ENCODE measurements at places on chromosomes 3 and 15.

- no peak for DNase-seq
Measured at GRCh38 chr3:57169108-57169507, 4.0 kb upstream of the IL17RD start.

- DNase-seq, result no peak
Measured at GRCh38 chr3:78337801-78338211, 1297.9 kb downstream of the ROBO2 start.

DNA sequence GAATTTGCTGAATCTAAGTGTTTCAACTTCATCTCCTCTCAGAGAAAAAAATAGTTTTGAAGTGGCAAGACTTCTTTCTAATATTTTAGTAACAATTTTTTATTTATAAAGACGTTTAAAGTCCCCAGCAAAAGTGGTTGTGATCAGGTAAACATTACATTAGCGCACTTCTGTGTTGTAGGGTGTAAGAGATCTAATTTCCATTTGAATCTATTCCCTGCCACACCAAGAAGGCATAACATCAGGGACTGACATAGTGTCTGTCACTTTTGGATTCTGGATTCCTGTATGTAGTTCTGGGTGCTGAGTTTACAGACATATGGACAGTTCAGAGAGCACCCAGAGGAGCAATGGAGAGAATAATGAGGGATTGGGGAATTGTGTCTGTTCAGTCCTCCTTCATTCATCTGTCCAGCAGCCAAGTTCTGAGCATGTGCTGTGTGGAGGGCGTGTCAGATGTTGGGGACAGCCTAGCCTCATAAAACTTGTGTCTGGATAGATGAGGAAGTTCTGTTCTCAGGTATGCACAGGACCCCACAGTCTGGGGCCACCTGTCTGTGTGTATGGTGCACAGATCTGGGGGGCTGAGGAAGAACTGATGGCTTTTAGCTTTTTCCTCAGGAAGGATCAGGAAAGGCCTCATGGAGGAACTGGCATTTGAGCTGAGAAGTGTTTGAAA is 65.6 kb downstream of the MAP2K5 start:
- DNase-seq, result no peak

DNA sequence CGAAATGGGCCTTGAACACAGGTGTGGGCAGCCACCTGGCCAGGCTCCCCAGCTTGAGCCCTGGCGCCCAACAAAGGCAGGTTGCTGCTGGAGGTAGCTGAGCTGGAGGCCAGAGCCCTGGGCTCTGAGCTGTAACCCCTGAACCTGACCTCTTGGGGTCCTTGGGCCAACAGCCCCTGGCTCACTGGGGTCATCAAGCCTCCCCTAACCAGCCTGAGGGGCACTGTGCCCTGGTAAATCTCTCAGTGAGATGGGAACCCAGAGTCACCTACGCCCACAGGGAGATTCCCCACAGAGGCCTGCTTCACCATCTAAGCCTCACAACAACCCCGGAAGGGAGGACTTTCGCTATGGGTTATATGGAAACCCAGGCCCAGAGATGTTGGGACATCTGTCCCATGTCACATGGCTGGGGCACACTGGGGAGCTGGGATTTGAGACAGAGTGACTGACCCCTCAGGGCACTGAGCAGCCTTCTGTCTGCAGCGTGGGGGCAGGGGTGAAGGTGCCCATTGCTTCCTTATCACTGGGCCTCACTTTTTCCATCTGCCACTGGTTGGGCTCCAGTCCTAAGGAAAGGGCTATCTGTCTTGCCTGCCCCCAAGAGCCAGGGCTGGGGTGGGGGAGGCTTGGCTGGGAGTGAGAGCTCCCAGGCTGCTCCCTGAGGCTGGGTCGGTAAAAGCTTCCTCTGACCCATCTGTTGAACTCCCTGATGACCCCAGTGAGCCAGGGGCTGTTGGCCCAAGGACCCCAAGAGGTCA is 59.1 kb downstream of the IQSEC1 start:
- DNase-seq, result no peak

DNA sequence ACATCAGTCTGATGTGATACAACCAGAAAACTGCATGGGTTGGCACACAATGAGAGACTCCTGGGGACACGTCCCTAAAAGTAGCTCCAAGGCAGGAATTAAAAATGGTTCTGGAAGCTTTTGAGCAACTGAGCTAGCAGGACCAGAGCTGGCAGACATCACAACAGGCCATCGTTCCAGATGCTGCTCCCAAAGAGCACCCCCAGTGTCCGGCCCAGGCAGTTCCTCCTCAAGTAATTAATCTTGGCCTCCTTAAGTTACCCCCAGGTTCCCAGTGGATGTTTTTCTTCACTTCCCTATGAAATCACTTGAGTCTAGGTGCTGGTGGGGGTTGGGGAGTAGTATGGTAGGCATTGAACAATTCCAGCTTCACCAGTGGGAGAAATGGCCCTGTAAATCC is 711.6 kb downstream of the MECOM start:
- no peak for DNase-seq

DNA sequence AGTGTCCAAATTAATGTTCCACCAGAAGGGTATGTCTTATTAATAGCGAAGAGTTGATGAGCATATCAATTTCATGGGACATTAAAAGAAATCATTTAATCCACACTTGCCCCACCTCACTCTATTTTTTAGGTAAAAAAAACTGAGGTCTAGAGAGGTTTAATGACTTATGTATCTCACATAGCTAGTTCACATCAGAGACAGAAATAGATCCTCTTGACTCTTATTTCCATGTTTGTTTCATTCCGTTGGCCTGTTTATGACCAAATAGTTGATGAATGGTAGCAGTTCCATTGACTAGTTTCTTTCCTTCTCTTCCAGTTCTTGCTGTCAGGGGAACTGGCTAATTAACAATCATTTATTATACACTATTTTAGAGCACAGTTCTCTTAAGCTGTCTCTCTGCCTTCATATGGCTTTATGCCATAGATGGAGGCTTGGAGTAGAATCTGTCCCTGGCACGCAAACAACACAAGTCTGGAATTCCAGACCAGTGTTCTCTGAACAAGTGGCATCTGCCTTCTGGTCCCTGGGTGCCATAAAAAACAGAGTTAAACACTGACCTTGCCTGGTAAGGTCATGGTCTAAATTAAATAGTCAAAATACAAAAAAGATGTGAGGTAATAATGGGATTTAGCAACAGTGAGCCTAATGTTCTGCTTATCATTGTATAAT is 220.0 kb upstream of the CGNL1 start:
- DNase-seq, result no peak

GRCh38 chr3:151283907-151284461 is 5.6 kb upstream of the P2RY14 start:
- DNase-seq, result no peak

DNA sequence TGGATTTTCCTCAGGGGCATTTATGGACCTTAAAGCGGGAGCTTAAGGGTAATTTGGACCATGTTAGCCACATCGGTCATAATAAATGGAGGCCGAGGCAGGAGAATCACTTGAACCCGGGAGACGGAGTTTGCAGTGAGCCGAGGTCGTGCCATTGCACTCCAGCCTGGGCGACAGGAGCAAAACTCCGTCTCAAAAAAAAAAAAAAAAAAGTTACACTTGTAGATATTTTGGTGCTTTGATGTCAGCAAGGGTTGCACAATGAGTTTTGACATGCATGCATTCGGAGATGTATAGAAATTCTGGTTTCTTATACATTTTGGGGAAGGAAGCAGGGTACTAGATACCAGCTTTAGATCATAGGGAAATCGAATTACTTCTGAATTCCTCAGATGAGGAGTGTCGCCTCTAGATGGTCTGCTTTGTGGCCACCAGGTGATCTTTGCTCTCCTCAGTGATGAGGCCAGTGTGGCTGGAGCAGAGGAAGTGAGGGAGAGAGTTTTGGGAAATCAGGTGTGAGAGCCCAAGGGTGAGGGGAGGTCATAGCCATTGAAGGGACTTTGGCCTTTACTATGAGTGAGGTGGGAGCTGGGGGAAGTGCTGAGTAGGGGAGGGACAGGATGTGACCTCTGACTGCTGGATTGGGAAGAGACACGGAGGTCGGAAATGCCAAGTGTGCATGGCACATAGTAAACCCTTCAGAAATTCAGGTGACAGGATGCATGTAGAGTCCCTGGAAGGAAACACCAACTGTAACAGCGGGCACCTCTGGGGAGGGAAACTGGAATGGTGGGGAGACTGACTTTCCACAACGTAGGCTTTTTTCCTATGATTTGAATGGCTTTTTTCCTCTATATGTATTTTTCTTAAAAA is 8.4 kb upstream of the RBSN start:
- no peak for DNase-seq

GRCh38 chr3:72077473-72078259 is 292.7 kb upstream of the PROK2 start:
- DNase-seq, result no peak

GRCh38 chr3:147705651-147706051 is 296.5 kb downstream of the ZIC1 start:
- no peak for DNase-seq

DNA sequence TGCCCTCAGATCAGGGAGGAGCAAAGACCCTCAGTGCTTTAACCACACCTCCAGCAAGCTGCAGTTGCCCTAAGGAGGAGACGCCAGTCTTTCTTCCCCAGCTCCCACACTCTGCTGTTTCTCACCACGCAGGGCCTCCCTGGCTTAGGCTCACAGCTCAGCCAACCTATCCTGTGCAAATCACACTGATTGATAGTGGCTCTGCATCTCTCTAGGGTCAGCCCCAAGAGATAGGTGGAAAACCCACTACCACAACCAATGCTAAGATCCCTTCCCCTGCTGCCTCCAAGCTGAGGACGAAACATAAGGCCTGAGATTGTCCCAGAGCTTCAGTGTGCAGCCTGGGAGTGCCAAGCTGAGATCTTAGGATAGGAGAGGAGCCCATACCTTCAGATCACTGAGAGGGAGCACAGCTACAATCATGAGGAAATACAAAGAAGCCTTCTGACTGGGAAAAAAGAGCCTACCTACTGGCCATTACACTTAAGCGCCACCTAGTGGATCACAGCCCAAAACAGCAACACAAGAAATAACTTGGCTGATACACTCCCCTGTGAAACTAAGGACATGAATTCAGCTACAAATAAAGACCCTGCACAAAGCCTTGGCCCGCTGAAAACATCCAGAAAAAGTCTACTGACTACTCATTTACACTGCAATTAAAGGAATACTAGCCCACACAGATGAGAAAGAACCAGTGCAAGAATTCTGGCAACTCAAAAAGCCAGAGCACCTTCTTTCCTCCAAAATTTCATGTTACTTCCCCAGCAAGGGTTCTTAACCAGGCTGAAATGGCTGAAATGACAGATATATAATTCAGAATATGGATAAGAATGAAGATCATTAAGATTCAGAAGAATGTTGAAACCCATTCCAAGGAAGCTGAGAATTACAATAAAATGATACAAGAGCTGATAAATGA is 271.5 kb upstream of the DCBLD2 start:
- DNase-seq, result no peak

DNA sequence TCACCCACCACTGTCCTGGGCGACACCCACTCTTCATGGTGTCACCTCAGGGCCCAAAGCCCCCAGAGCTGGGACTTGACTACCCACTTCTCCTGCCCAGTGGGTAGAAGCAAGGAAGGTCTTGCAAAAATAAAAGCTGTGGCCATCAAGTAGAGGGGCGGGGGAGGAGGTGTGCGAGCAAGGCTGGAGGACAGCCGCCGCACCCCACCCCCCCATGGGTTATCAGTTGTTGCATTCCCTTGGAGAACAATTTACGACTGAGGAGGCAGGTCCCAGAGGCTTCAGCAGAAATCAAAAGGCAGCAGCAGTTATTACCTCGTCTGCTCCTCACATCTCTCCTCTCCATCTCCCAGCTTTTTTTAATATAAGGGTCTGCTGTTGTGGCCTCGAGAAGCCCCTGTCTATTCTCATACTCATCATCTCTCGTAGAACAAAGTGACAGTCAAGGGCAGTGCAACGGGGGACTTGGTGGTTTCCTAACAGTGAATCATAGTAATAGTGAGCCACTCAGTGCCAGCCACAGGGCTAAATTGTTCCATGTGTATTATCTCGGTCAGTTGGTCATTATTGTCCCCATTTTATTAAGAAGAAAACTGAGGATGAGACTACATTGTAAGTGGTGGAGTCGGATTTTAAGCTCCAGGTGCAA is 116.4 kb downstream of the PDCD6IP start:
- no peak for DNase-seq

- no peak for DNase-seq
Measured at GRCh38 chr3:37576996-37577395, 284.7 kb upstream of the CTDSPL start.

GRCh38 chr15:70528816-70529215 is 234.5 kb downstream of the UACA start:
- no peak for DNase-seq

- DNase-seq, result no peak
Measured at GRCh38 chr3:125318167-125318865, 56.8 kb downstream of the ZNF148 start.

GRCh38 chr3:59257506-59257905 is 207.7 kb upstream of the CFAP20DC start:
- DNase-seq, result no peak

GRCh38 chr15:90588427-90588826 is 58.7 kb downstream of the CRTC3 start:
- DNase-seq, result no peak

- DNase-seq, result no peak
Measured at GRCh38 chr3:149554826-149555225, 80.3 kb downstream of the TM4SF4 start.

DNA sequence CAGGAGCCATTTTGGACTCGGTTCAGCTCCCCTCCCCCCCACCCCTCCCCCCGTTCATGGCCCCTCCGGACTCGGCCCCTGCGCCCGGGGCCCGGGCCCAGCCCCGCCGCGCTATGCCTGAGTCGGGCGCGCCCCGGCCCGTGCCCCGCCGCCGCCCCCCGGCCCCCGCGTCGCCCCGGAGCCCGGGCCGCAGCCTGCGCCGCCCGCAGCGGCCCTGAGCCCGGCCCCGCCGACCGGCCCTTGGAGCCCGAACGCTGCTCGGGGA is 155 bp downstream of the ACVR2B start:
- DNase-seq, result no peak

DNA sequence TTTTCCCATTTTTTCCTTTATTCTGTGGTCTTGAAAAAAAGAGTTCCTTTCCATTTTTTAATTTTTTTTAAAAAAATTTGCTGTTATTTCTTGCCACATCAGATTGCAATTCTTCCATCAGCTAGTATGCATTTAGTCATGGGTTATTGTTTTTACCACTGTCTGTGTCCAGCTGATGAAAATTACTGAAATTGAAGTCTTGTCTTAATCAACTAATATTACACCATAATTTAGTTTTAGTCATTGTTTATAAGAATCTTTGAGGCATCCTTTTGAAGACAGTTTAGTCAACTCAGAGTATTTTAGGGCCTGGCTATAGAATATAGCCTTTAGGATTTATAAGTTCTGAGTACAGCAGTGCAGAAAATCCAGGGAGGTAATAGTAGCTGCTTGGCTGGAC is 172.1 kb downstream of the LRTM1 start:
- DNase-seq, result no peak

GRCh38 chr3:64861684-64862083 is 173.9 kb upstream of the ADAMTS9 start:
- DNase-seq, result no peak

- no peak for DNase-seq
Measured at GRCh38 chr15:73183071-73183470, 130.8 kb downstream of the NEO1 start.
